H9 (cell line): ENCODE measurements at places on chromosomes 7 and 10. TPM values are rescaled to one million over a fixed set of nuclear protein-coding genes. Genes with fewer than 3 reads are reported as not detected.

GRCh38 chr7:36784991-36785940, 61.0 kb upstream of the AOAH start:
- no peaks in the 10 kb centered on the region for H3K36me3 ChIP-seq
- no peaks in the 10 kb centered on the region for H3K27me3 ChIP-seq
- H3K27ac ChIP-seq: no peak overlapping the region
- DNase-seq: no peak
- no peak overlapping the region for H3K4me3 ChIP-seq

GRCh38 chr10:71486484-71487114, 89.9 kb downstream of the CDH23 start:
- peaks cover 5% of the 10 kb centered on the region for H3K36me3 ChIP-seq
- DNase-seq: peak; percentile 81
- H3K27ac ChIP-seq: no peak overlapping the region
- no peaks in the 10 kb centered on the region for H3K27me3 ChIP-seq

- no peak for DNase-seq
- H3K4me3 ChIP-seq: no peak overlapping the region
- no peak overlapping the region for H3K27ac ChIP-seq
- no peaks in the 10 kb centered on the region for H3K27me3 ChIP-seq
- H3K4me1 ChIP-seq: peaks cover 1% of the 10 kb centered on the region; the same call in 1 of the 2 replicates
Observed at GRCh38 chr10:33804584-33804983, 470.1 kb upstream of the NRP1 start.

The SLC26A5 gene
- total RNA-seq: 0.11 TPM in 1 of 2 replicates, not detected in the other

The ITIH5 gene
- 1.1 and 1.3 TPM in 2 replicates for total RNA-seq
